ENCODE measurements at places on chromosomes 11 and 22.

- DNase-seq = peak; percentile 91
These were observed 1.1 kb downstream of the BSCL2 start for GRCh38 chr11:62705880-62706849.

- DNase-seq = no peak
These were observed 597.7 kb upstream of the CADM1 start for GRCh38 chr11:116101902-116102301.

- DNase-seq = no peak
These were observed 46.5 kb upstream of the CD5 start for GRCh38 chr11:61055776-61056175.

GRCh38 chr11:13388741-13389140 is 74.3 kb downstream of the BTBD10 start:
- DNase-seq = no peak

DNA sequence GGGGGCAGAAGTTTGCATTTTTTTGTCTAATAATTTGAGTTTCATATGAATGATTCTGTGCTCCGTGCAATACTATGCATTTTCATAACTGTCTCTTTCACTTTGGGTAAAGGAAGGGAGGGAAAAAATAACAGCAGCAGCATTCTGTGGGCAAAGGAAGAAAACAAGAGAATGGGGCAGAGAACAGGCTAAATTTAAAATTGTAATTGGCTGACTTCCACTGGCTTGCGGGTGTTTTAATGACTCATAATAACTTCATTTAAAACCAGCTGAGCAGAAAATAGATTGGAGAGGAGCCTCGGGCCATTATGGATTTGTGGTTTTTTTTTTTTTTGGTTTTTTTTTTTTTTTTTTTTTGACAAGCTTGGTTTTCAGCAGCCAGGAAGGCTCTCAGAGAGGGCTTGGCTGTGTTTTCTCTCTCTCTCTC is 107.4 kb downstream of the ZBTB16 start:
- no peak for DNase-seq

GRCh38 chr11:7416080-7416479 is 69.2 kb upstream of the OLFML1 start:
- DNase-seq = no peak

GRCh38 chr11:39190751-39191150 is 2268.7 kb downstream of the LRRC4C start:
- DNase-seq = no peak

DNA sequence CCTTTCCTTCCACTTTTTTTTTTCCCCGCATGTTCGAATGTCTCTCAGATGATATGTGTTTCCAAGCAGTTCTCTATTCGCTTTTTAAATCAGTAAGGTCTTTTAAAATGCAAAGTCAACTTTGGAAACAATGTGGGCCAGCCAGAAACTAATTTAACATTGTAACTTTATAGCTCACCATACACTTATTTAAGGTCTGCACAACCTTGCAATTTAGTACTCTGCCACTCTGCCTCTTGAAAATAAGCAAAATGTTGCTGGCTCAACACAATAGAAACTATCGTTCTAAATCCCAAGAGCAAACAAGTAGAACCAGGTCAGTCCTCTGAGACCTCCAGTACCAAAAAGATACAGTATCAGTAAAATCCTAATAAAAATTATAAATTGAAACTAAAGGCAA is 109.0 kb downstream of the SIK3 start:
- no peak for DNase-seq

- no peak for DNase-seq
These were observed 22.5 kb upstream of the ADA2 start for GRCh38 chr22:17241576-17242330.

GRCh38 chr11:26929806-26930517 is 64.0 kb upstream of the FIBIN start:
- no peak for DNase-seq

DNA sequence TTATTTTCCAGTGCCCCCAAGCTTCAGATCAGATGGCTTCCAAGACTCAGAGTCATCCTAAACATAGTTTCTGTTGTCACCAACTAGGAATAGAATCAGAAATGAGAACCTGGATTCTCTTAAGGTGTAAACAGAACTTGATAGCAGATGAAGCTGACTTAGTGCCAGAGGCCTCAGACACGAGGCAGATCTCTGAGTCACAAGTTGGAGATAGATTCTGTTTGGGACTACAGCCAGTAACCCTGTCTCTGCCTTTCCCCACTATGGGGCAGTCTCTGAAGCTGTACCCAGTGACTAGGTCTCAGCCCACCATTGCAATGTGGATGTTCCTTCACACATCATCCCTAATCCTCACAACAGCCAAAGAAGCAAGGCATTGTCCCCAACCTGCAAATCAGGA is 25.4 kb downstream of the NEU3 start:
- no peak for DNase-seq

DNA sequence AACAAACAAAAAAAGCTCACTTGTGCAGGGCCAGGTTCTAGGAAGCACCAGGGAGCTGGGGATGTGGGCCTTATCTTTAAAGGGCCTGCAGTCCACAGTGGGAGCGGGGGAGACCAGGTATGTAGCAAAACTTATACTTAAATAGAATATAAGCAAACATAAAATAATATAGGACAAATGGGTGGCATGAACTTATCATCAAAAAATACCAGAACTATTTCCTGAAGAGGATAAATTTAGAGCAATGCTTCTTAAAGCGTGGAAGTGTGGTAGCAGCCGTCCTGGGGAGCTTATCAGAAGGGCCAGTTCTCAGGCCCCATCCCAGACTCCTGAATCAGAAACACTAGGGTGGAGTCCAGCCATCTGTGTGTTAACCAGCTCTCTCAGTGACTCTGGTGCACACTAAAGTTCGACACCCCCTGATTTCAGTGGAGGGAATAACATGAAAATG is 9.3 kb downstream of the VPS26B start:
- no peak for DNase-seq

Measured in 8988T (cell line).